ENCODE measurements at places on chromosomes 7 and 10. TPM values are rescaled to one million over a fixed set of nuclear protein-coding genes. Genes with fewer than 3 reads are reported as not detected.

Gene ZNF488
- polyA plus RNA-seq, result 2.2 TPM

Gene MDFIC
- 14.2 TPM for polyA plus RNA-seq

DNA sequence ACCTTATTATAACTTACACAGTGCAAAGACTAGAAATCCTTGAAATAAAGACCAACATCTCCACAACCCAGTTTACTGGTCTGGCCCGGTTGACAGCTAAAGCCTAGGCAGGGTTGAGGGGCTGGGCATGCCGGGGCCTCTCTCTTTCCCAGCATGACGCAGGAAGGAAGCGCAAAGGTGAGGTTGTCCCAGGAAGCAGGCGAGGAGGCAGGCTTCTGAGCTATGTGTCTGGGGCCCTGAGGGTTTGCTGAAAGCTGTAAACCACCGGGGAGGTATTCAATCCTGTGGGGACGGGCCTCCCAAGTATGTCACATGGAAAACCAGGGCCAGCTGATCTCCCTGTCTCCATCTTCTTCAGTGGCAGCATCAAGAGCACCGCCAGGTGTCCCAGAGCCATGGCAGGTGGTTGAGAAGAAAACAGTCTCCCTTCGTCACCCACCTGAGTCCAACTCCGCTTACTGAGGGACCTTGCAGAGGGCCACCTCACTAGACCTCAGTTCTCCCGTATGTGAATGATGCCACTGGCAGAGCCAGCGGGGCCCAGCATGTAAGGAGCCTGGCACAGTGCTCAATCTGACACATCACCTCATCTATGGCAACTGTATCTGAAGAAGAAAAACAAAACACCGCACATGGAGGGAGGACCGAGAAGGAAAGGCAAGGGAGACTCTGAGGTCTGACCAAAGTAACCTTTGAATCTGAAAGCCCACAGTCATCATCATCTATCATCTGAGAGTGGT is 49.5 kb downstream of the FAM53B start:
- DNase-seq, result peak; percentile 41

DNA sequence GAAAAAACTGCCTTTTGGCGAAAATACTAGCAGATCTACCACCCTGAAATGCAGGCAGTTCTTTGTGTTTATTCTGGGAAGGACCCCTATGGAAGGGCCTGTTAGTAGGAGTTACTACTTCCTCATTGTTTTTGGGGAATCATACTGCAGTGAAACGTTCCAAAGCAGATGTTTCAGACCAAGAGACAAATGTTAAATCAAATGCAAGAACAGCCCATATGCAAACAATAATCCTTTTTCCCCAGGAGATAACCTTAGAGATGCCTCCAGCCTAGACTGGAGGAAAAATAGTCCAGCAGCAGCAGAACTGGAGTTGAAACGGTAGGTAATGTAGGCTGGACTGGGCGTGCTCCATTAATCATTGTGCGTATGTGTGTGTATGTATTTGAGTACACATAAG is 65.9 kb upstream of the VWDE start:
- no peak for DNase-seq

Gene COBL
- 30.5 TPM for polyA plus RNA-seq

Gene HPSE2
- 6.9 TPM for polyA plus RNA-seq

DNA sequence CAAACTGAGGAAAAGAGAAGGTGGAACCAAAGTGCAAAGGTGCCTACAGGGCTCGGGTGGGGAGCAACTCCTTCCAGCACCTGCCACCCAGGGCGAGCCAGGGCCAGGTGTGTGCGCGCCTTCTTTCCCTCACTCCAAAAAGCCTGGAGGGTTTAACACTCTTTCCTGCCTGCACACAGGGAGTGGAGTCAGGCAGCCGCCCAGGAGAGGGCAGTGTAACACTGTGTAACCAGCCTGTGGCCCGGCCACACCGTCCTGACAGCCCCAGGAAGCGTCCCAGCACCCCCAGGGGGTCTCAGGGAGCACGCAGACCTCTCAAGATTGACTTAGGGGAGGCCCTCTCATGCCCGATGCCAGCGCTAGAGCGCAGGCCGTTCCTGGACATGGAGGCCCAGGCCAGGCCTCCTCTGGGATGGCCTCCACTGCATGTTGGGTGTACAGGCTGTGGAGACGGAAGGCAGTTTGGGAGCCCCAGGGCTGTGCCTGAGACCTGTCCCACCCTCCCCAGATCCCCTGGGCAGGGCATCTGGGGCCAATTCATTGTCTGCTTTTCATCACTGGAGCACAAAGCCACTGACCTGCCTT is 13.4 kb downstream of the BRI3 start:
- peak; percentile 59 for DNase-seq

Gene CDK1
- 40.0 TPM for polyA plus RNA-seq

DNA sequence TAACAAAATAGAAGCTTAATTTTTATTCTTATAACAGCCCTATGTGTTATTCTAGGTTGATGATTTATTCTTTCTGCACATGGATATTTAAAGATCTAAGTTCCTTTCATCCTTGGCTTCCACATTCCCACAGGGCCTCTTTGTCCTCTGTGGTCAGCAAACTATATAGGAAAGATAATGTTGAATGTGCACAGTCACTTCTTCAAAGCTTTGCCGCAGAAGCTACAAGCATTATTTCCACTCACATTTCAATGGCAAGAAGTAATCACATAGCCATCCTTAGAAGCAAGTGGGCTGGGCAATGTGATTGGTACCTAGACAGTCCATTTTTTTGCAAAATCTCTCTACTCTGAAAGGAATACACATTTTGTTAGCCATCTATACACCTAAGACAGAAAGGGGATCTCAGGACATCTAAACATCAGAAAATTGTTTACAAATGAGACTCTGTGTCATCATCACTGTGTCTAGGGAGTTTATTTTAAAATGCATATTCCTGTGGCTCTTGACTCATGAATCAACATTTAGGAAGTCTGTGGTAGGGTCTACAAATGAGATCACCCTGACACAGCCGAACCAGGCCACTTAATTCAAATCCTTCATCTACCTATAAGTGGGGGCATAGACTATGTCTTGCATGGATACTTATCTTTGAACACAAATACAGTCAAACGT is 1060.5 kb downstream of the XPNPEP1 start:
- no peak for DNase-seq

GRCh38 chr7:96182424-96183158 is 139.3 kb downstream of the SLC25A13 start:
- DNase-seq, result no peak

GRCh38 chr10:98444314-98445006 is 2.3 kb downstream of the HPS1 start:
- no peak for DNase-seq

Gene HTRA1
- 69.8 TPM for polyA plus RNA-seq
